ENCODE measurements at places on chromosomes 12 and 14.

DNA sequence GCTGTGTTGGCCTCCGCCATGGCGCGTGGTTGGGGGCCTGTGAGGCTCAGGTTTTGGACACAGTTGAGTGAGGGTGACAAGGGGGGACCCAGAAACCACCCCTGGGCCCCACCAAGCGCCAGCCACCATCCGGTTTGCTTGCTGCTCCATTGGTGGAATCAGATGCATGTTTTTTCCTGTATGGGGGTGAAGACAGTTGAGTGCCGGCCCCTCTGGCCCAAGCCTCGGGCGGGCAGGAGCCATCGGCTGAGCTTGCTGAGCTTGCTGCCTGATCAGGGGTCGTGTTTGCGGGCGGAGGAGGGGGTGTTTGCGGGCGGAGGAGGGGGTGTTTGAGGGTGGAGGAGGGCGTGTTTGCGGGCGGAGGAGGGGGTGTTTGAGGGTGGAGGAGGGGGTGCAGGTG lies 6.4 kb downstream of the PGAM5 start:
- DNase-seq = no peak

- DNase-seq = no peak
These were observed 203.1 kb downstream of the KIF21A start for GRCh38 chr12:39239490-39240486.

DNA sequence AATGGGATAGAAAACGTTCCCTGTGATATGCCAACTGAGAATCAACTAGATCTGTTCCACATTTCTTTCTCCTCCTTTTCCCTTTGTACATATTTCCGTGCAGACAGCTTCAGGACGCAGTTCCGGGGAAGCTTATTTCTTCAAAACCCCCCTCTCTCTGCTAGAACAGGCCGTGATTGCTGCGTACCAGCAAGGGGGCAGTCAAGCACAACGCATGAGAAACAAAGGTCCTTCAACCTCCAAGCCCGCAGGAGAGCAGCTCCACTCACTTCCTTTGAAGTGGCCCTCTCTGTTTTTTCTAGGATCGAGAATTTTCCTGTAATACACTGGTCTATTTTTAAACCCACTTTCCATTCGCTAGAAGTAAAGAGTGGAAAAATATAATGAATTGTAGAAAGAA lies 80.8 kb downstream of the ZNF664 start:
- DNase-seq = peak; percentile 80

DNA sequence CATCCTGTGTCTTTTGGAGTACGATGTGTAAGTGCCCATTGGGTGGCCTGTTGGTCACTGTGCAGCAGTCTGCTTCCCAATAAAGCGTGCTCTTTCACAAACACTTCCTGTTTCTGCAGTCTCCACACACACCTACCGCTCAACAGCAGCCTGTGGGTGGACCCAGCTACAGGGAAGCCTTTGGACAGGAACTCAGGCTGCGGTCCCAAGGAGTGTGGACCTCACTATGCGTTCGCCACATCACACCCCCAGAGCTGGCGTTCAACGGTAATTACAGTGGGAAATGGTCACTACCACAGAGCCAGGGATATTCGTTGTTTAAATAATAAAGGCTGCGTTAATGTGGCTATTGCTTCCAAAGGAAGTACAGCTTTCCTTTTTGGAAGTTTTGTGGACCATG lies 16.2 kb downstream of the PSMC1 start:
- DNase-seq = no peak

- DNase-seq = no peak
These were observed 42.3 kb upstream of the TMEM263 start for GRCh38 chr12:106913456-106913855.
